ENCODE measurements at places on chromosomes 12 and 14.

DNA sequence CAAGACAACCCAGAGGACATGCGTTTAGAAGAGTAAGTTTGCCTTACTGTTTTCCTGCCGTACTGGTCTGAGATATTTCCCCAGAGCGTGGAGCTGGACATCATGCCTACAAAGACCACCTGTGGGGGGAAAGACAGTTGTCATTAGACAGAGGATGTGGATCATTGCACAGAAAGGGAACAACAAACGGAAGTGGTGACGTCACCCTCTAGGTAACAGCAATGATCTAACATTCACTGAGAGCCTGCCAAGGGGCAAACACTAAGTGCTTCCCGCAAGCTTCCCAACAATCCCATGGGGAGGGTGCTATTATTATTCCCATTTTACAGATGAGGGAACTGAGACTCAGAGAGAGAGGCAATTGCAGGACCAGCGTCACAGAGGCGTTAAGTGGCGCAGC, 48.5 kb downstream of the SVOP start:
- DNase-seq = no peak

GRCh38 chr12:73136386-73136785, 864.2 kb downstream of the TRHDE start:
- DNase-seq = no peak

GRCh38 chr12:12481631-12482030, 81.0 kb downstream of the DUSP16 start:
- no peak for DNase-seq

DNA sequence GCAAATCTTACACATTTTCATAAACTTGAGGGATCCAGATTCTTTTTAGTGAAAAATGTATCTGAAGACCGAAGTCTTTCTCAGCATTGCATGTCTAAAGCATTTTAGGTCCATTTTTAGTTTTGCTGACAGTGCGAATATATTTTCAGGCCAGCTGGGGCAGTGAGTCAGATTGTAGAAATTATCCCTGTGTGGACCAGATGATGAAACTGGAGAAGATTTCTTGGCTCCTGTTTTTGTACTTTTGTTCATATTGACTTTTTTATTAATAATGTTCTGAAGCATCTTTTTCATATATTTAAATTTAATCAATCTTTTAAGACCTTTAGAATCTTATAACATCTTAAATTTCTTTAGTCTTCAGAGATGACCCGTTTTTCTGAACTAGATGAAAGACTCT, 173.1 kb downstream of the FLRT2 start:
- DNase-seq = no peak

GRCh38 chr12:16168078-16168477, 109.4 kb downstream of the SLC15A5 start:
- DNase-seq = no peak

DNA sequence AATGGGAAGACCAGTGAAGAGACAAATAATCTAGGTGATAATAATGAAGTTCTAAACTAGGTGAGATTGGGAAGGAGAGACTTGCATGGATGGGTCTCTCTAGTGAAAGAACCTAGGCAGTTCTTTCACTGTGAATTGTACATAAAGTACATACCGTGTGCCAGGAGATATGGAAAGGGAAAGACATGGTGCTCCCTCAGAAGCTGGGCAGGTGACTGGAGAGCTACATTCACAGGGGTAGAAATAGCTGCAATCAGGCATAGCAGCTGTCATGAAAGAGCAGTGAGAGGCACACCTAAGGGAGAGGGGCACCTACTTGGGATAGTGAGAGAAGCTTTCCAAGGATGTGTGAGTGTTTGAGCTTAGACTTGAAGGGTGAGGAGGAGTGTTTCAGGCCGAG, 9.3 kb downstream of the STK38L start:
- DNase-seq = no peak

GRCh38 chr14:53304726-53305381, 151.7 kb upstream of the DDHD1 start:
- DNase-seq = no peak

DNA sequence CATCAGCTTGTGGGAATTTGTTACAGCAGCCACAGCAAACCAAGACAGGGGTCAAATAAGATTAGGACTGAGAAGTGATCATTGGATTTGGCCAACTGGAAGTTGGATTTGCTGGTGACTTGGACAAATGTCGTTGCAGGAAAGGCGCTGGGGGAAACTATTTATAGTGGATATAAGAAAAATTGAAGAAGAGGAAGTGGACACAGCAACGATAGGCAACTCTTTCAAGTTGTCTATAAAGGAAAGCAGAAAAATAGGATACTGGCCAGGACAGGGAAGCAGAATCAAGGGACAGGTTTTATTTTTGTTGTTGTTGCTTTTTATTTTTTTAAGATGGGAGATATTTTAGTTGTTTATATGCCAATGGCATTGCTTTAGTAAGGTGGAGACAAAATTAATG, 56.2 kb upstream of the RTRAF start:
- DNase-seq = no peak

- DNase-seq = no peak
Observed at GRCh38 chr14:65224799-65225198, 122.5 kb upstream of the MAX start.

- no peak for DNase-seq
Observed at GRCh38 chr12:28620281-28620680, 430.0 kb downstream of the CCDC91 start.

DNA sequence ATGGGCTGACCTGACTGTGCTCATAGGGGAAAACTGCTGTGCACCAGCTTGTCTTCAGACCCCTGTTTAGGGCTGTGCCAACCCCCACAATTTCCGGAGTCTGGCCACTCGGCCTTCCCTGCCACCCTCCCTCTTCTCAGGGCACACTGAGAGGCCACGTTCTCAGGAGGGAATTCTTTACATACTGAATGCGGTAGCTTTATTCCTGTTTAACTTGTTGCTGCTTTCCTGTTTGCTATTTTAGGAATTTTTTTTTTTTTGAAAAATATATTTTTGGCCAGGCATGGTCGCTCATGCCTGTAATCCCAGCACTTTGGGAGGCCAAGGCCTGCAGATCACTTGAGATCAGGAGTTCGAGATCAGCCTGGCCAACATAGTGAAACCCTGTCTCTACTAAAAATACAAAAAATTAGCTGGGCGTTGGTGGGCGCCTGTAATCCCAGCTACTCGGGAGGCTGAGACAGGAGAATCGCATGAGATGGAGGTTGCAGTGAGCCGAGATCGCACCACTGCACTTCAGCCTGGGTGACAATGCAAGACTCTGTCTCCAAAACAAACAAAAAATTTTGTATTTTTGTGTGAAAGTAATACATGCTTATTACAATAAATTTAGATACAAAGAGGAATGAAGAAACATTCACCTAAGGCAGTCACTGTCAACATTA, 39.5 kb downstream of the TPCN1 start:
- DNase-seq = no peak

DNA sequence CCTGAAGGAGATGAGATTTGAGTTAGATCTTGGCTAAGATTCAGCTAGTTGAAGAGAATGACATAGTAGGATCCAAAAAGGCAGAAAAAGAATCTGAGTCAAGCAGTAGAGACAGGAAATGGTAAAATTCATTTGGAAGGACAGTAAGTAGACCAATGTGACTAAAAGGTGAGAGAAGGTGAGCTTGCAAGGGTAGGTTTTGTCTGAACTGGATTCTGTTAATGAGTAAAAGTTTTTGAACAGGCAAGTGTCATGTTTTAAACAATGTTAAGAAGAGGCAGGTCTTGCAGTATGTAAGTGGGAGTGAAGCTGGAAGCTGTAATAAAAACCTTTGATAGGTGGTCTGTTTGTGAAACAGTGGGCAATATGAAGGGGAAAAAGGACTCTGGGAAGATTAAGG, 58.6 kb downstream of the ACSS3 start:
- DNase-seq = no peak

GRCh38 chr14:31292937-31293616, 85.5 kb upstream of the HECTD1 start:
- no peak for DNase-seq

DNA sequence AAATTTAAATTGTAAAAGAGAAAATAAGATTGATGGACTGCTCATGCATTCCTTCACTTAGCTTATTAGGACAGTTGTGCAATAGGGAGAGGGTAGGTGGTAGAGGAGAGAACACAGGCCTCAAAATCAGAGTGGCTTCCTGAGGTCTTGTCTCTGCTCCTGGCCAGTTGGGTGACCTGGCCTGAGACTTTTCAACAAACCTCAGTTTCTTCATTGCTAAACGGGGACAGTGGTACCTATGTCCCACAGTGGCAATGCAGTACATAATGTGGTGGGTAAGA, 2.6 kb downstream of the MAP3K12 start:
- DNase-seq = no peak

- no peak for DNase-seq
Observed at GRCh38 chr12:20120403-20120725, 248.0 kb upstream of the PDE3A start.

DNA sequence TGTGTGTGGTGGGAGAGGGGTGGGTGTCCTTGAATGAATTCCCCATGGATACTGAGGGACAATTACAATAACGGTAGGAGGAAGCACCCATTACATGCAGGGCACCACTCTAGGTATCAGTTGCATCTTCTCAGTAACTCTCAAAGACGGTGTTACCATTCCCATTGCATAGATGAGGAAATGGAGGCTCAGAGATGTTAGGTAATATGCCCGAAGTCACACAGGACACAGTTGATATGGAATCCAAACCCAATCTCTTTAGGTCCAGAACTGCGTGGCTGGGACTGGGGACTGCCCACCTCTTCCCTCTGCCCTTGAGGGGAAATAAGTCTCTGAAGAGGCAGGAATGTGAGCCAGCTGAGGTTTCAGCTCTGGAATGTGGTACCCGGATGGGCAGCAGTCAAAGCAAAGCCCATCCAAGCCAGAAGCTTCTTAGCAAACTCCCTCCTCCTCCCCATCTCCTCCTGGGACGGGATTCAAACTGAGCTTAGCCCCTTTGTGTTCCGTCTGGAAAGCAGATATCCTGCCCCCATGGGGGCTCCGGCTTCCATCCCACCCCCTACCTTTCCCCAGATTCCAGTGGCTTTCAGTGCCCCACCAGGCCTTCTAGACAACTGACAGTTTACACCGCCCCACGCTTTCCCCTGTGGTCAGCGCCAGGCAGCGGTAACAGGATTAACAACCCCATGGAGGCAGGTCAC, 187.5 kb downstream of the RBM19 start:
- DNase-seq = no peak

- DNase-seq = no peak
Observed at GRCh38 chr12:174124-174523, 39.8 kb downstream of the SLC6A12 start.

DNA sequence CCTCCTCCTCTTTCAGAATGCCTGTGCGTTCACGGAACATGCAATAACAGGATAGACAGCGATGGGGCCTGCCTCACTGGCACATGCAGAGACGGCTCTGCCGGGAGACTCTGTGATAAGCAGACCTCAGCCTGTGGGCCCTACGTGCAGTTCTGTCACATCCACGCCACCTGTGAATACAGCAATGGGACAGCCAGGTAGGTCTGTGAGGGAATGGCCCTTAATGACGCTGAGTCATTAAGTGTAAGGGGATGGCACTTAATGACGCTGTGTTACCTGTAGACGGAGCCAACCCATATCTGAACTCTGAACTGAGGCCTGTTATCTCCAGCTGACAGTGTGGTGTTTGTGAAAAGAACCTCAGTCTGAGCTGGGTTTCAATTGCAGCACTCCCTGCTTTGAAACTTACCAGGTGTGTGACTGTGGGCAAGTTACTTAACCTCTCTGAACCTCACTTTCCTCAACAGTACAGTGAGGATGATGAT, 86.9 kb downstream of the STAB2 start:
- DNase-seq = no peak

DNA sequence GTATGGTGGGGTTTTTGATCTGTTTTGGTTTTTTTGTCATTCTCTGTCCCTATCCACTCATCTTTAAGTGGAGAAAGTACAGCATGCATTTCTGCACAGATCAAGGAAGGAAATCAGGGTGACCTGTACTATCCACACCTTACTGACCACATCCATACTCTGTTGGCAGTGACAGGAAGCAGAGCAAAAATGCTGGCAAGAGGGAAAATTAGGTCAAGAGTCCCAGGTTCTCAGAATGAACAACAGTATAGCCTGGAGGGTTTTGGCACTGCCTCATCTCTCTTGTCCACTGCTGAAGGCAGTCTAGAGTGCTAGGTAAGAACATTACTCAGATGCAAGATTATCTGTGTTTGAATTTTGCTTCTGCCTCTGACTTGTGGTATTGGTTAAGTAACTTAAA, 70.7 kb downstream of the TAOK3 start:
- no peak for DNase-seq

GRCh38 chr12:115355301-115355700, 671.3 kb upstream of the TBX3 start:
- no peak for DNase-seq

GRCh38 chr14:74673768-74674167, 39.1 kb downstream of the AREL1 start:
- no peak for DNase-seq

- no peak for DNase-seq
Observed at GRCh38 chr14:53882684-53883083, 73.9 kb downstream of the BMP4 start.

DNA sequence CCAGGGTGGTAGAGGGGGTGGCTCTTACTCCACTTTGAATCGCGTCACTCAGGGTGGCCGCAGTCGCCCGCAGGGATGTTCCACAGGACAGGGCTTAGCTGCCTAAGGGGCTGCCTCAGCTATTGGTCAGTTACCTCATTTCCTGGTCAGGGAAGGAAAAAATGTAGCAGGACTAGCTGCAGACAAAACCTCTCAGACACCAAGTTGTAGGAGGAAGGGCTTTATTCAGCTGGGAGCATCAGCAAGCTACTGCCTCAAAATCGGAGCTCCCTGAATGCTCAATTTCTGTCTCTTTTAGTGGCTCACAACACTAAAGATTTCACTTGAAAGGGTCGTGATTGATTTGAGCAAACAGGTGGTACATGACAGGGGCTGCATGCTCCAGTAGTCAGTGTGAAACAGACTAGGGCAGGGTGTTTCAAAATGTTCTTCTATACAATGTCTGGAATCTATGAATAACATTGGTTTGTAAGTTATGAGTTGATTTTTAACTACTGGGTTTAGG, 6.4 kb upstream of the CLEC6A start:
- no peak for DNase-seq

- no peak for DNase-seq
Observed at GRCh38 chr12:109753054-109753401, 39.4 kb downstream of the FAM222A start.

GRCh38 chr14:102279688-102280348, 25.1 kb downstream of the MOK start:
- no peak for DNase-seq

DNA sequence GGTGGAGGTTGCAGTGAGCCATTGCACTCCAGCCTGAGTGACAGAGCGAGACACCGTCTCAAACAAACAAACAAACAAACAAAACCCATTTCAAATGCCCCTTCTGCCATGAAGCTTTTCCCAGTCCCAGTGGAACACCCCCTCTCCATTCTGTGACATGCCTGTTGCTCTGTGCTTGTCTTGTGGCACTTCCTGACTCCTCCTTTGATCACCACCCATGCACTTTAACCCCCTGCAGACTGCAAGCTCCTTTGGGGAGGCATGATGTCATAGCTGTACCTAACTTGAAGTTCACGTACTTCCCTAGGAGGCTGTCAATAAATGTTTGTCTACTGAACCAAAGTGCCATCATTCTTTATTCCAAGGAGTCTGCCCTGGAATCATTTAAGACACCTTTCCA, 64.7 kb downstream of the TMCC3 start:
- DNase-seq = no peak

Data from activated CD4-positive, alpha-beta T cell treated with anti-CD3 and anti-CD28 coated beads, Interleukin-2, amount 50 U/mL, for 4 hours (primary cell).